ENCODE measurements at places on chromosomes 6 and 20.
A peak's percentile ranks its signal among the peaks of the same experiment; 100 is the strongest.

GRCh38 chr6:32803416-32803815 is 13.4 kb downstream of the HLA-DOB start:
- no peak for DNase-seq

DNA sequence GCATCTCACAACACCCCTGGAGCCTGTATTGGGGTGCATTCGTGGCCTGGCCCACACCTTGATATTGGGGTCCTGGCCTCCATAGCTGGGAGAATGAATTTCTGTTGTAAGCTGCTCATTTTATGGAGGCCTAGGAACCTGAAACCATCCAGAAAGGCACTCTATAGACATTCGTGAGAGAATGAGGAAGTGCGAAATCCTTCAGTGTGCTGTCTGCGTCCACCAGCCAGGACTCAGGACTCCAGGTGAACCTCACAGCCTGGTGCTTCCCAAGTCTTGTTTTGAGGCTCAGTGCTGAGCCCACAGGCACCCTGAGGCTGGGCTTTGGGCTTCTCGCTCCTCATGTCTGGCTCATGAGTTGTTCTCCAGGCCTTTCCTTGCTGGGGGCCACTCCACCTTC is 11.9 kb upstream of the RBBP8NL start:
- no peak for DNase-seq

GRCh38 chr6:110495949-110496348 is 19.5 kb upstream of the SLC22A16 start:
- DNase-seq = no peak

GRCh38 chr6:45850378-45851033 is 165.2 kb downstream of the CLIC5 start:
- no peak for DNase-seq

DNA sequence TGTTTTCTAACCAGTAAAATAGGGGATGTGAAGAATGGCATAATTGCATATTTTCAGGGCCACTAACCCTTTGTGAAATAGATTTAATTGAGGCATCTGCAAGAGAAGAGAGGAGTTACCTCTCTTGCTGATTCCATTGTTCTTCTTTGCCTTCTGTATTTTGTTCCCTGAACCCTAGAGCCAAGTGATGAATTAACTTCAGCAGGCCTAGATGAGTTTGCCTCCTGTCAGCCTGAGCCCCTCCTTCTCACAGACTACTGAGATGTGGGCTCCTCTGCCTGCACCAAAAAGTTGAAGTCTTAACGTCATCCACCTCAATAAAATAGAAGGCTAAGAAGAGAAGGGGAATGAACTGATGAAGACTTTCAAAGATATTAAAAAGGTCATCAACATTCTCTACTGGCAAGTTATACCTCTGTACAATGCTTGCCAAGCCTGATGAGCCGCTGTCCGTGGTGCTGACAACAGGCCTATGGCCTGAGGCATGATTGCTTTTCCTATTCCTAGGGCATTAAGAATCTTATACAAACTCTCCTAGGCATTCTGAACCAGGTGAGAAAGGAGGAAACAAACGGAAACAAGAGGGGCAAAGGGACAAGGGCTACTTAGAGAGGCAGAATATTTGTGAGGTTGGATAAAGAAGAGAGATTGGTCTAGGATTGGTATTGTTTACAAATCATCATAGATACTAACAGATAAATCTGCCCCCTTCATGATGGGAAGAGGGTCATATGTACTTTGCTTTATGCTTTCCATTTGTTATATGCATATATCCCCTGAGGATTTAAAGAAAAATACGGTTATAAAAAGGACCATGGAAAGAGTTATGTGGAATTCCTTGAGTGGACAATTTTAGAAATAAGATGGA is 46.8 kb downstream of the CD24 start:
- peak; percentile 48 for DNase-seq

GRCh38 chr6:118894425-118895260 is 691 bp downstream of the ASF1A start:
- DNase-seq = peak; percentile 87

DNA sequence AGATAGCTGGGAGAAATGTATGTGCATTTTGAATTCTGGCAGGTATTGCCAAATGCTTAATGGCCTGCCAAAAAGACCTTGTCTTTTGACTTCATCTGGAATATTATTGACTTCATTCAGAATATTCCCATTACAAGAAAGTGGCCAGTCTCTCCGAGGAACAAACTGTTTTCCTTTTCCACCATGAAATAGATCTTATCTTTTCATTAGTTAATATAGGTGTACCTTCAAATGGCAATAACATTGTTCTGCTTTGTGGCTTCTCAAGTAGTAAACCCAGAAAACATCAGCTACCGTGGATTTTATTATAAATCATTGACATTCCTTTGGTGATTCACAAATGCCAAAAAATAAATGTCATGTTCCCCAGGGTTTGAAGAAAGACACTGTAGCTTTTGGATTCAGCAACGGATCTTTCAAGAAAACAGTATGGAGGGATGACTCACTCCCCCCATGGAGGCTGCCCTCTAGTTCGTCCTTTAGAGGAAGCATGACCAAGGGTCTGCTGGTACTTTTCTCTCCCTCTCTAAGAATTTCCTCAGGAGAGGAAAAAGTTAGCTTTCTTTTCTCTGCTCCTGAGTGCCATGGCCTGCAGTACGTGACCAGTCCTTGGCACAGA is 1.1 kb upstream of the RNF182 start:
- DNase-seq = peak; percentile 86

- no peak for DNase-seq
Measured at GRCh38 chr6:14861491-14861943, 384.4 kb upstream of the JARID2 start.

DNA sequence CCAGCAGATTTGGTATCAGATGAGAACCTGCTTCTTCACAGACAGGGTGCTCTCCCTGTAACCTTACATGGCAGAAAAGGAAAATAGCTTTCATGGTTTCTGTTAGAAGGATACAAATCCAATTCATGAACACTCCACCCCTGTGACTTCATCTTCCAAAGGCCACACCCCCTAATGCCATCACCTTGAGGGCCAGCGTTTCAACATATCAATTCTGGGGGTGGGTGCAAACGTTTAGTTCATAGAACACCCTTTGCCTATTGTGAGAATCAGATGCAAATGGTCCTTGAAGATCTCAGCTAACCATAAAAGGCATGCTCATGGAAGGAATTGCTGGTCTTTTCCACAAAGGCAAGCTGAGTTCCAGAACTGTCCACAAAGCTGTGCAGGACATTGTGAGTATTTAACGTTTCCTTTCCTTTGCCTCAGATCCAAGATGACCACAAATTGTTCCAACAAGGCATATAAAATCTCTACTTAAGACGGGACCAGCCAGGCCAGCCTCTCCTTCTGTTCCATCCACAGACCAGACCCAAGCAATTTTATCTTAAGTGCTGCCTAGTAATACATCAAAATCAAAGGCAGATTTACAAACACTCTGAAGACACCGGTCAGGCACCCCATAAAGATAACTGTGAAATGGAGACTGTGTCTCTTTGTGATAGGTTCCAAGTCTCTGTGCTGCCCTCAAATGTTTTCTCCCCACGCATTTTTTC is 34.7 kb upstream of the SSTR4 start:
- no peak for DNase-seq

GRCh38 chr6:13742961-13743735 is 31.5 kb upstream of the RANBP9 start:
- DNase-seq = no peak

GRCh38 chr6:91079969-91080368 is 493.1 kb upstream of the MAP3K7 start:
- no peak for DNase-seq

DNA sequence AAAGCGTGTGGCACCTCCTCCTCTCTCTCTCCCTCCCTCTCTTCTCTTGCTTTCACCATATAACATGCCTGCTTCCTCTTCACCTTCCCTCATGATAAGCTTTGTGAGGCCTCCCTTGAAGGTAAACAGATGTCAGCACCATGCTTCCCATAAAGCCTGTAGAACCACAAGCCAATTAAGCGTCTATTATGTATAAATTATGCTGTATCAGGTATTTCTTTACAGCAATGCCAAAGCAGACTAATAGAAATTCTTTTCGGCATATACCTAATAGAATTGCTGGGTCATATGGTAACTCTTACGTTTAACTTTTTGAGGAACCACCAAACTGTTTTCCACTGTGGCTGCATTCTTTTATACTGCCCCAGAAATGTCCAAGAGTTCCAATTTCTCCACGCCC is 75.0 kb downstream of the SYCP2 start:
- no peak for DNase-seq

DNA sequence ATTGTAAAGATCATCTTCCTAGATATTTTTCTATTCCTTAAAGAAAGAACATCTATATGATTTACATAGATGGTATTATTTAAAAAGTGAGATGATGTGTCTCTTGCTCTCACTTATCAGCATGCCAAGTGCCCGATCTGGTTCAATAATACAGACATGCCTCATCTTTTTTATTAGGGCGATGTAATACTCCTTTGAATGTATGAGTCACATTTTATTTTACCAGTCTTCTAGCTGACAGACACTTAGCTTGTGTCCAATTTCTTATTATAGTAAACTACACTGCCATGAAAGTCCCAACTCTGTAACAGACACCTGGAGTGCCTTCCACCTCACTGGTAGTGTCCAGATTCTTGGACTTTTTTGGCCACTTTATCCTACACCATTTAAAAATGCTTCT is 586.6 kb upstream of the BTBD3 start:
- DNase-seq = peak; percentile 63

GRCh38 chr6:134093007-134093573 is 40.7 kb upstream of the SLC2A12 start:
- no peak for DNase-seq

GRCh38 chr20:47757145-47758035 is 27.9 kb downstream of the SULF2 start:
- no peak for DNase-seq

- peak; percentile 9 for DNase-seq
Measured at GRCh38 chr6:162621246-162621645, 106.3 kb downstream of the PRKN start.

- DNase-seq = peak; percentile 28
Measured at GRCh38 chr20:44732327-44732726, 13.3 kb upstream of the KCNK15 start.

GRCh38 chr6:53539561-53539960 is 5.3 kb downstream of the GCLC start:
- no peak for DNase-seq

DNA sequence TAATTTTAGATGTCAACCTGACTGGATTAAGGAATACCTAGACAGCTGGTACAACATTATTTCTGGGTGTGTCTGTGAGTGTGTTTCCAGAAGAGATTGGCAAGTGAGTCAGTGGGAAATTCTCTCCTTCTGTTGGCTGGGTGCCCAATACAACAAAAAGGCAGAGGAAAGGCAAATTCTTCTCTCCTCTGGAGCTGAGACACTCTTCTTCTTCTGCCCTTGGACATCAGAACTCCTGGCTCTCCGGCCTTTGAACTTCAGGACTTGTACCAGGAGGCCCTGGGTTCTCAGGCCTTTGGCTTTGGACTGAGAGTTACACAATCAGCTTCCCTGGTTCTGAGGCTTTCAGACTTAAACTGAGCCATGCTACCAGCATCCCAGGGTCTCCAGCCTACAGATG is 7.8 kb upstream of the BTN3A1 start:
- DNase-seq = peak; percentile 82

- no peak for DNase-seq
Measured at GRCh38 chr6:158751224-158751623, 67.9 kb downstream of the EZR start.

- DNase-seq = no peak
Measured at GRCh38 chr6:140821196-140821595, 1311.5 kb upstream of the GJE1 start.

DNA sequence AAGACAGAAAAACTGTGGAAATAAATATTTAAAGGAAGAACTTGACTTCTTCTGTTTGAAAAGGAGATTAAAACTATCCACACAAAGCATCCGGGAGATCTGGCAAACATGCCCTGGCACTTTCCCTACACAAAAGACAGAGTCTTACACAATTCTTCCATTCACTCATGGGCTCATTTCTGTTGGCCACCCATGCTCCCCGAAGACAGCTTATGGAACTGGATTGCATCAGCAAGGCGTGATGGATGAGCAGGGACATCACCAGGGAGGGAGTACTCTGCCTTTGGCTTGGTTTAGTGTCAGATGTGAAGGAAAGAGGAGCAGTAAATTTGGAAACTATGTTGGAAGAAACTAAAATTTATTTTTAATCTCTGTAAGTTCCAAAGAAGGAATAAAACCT is 379.3 kb downstream of the CD109 start:
- DNase-seq = peak; percentile 86

- DNase-seq = no peak
Measured at GRCh38 chr6:117267766-117268534, 2.6 kb downstream of the VGLL2 start.

DNA sequence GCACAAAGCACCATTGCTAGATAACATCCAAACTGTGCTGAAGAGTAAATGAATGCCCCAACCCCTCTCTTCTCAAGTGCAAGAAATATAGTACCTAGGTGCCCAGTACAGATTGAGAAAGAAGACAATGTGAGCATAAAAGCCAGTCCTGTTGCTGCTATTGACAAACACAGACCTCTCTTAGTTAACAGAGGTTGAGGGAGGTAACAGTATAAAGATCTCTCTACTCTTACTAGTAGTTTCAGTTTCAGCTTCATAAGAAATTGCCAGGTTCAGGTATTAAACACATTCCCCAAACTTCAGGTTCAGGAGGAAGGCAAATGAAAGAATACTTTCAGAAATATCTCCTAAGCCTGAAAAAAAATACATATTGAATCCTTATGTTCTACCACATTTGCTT is 31.4 kb downstream of the TBC1D32 start:
- DNase-seq = no peak

DNA sequence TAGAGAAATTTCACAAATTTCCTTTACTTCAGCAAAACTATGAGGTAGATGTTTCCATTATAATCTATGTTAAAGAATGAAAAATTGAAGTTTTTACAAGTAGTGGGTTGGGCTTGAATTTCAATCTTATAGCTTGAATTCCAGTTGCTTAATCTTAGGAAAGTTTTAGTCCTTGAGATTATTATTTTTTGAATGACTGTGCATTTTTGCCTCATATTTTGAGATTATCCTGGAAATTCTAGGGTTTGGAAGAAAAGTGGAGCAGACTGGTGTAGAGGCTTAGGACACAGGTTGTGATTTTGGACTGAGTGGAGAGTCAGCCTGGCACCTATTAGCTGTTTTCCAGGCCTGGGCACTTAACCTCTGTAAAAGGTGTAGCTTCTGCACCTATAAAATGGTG is 5.7 kb downstream of the MTCL3 start:
- no peak for DNase-seq

DNA sequence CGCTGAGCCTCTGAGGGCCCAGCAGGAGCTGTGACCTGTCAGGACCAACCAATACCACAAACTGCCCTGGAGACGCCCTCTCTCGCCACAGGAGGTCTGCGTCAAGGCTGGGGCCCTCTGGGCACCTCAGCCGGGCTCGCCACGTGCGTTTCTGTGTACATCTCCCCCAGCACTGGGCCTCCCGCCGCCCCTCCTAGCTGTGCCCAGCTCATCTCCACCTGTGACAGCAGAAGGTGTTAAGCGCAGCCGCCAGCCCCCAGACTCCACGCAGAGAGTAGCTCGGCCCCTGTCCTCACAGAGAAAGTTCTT is 91.4 kb downstream of the TAF4 start:
- no peak for DNase-seq

- DNase-seq = no peak
Measured at GRCh38 chr6:20309186-20309585, 92.5 kb upstream of the E2F3 start.

All from GM23248 (cell line).